ENCODE measurements at places on chromosomes 2 and 18. TPM values are rescaled to one million over a fixed set of nuclear protein-coding genes. Genes with fewer than 3 reads are reported as not detected.

POMC gene
- total RNA-seq, result not detected

STK16 gene
- 25.9 TPM for total RNA-seq

CHPF gene
- 27.8 TPM for total RNA-seq

MLPH gene
- 225 TPM for total RNA-seq

GNAL gene
- 8.4 TPM for total RNA-seq

STK39 gene
- total RNA-seq, result 19.2 TPM

KHK gene
- 7.6 TPM for total RNA-seq

CHST9 gene
- not detected for total RNA-seq

GPR45 gene
- total RNA-seq, result not detected

MOGAT1 gene
- total RNA-seq, result not detected

TUBA4B gene
- 0.16 TPM for total RNA-seq

CD28 gene
- total RNA-seq, result not detected

TBR1 gene
- 0.01 TPM for total RNA-seq

AQP12B gene
- total RNA-seq, result not detected

CNNM3 gene
- total RNA-seq, result 7.2 TPM

CCDC178 gene
- total RNA-seq, result not detected

SP140 gene
- not detected for total RNA-seq

LRRTM1 gene
- total RNA-seq, result not detected

HOXD13 gene
- 0.19 TPM for total RNA-seq

BUB1 gene
- total RNA-seq, result 45.1 TPM

DUSP2 gene
- 0.32 TPM for total RNA-seq

ABCG5 gene
- not detected for total RNA-seq

GCG gene
- total RNA-seq, result not detected

PAIP2B gene
- 0.33 TPM for total RNA-seq

NEU2 gene
- not detected for total RNA-seq

SERPINB3 gene
- 0.06 TPM for total RNA-seq

HOXD3 gene
- total RNA-seq, result not detected

RBM44 gene
- total RNA-seq, result 0.09 TPM

TUBA3E gene
- 6.3 TPM for total RNA-seq

CNGA3 gene
- 0.09 TPM for total RNA-seq

SERPINB11 gene
- not detected for total RNA-seq

OTX1 gene
- total RNA-seq, result 3.4 TPM
